ENCODE measurements at places on chromosomes 12 and 14. TPM values are rescaled to one million over a fixed set of nuclear protein-coding genes. Genes with fewer than 3 reads are reported as not detected.

Gene MON2
- 17.7 TPM for total RNA-seq

- DNase-seq, result no peak
These were observed 183.8 kb upstream of the SFSWAP start for GRCh38 chr12:131527092-131527491.

GRCh38 chr12:97559267-97559666 is 96.7 kb downstream of the RMST start:
- no peak for DNase-seq

GRCh38 chr12:97168804-97169203 is 261.7 kb downstream of the NEDD1 start:
- DNase-seq, result no peak

DNA sequence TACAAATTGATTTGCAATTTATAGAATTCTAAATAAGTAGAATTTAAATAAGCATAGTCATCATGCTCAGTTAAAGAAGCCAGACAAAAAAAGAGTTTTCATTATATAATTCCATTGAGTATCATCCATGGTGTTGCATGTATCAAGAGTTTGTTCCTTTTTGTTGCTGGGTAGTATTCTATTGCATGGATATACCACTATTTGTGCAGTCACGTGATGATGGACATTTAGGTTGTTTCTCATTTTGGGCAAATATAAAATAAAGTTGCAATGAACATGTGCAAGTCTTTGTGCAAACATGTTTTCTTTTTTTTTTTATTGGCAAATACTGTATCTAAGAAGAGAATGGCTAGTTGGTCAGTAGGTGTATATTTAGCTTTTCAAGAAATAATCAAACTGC is 186.2 kb upstream of the FRMD6 start:
- DNase-seq, result no peak

Gene DYRK4
- 56.7 TPM for total RNA-seq

GRCh38 chr14:63237791-63238190 is 33.5 kb downstream of the RHOJ start:
- DNase-seq, result no peak

- DNase-seq, result no peak
These were observed 57.6 kb upstream of the ATP2B1 start for GRCh38 chr12:89765959-89766824.

GRCh38 chr12:8127138-8127537 is 3.7 kb downstream of the CLEC4A start:
- DNase-seq, result no peak

- peak; percentile 83 for DNase-seq
These were observed 126.9 kb downstream of the DUSP6 start for GRCh38 chr12:89225401-89225800.

DNA sequence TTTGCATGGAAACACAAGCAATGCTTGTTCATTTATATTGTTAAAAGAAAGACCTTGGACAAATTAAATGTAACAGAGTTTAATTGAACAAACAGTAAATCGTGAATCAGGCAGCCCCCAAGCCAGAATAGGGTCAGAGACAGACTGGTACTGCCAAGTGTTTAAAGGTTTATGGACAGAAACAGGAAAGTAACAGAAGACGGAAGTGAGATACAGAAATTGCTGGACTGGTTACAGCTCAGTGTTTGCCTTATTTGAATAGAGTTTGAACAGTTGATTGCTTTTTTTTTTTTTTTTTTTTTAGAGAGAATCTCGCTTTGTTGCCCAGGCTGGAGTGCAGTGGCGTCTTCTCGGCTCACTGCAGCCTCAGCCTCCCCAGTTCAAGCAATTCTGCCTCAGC is 50.3 kb downstream of the DAO start:
- no peak for DNase-seq

DNA sequence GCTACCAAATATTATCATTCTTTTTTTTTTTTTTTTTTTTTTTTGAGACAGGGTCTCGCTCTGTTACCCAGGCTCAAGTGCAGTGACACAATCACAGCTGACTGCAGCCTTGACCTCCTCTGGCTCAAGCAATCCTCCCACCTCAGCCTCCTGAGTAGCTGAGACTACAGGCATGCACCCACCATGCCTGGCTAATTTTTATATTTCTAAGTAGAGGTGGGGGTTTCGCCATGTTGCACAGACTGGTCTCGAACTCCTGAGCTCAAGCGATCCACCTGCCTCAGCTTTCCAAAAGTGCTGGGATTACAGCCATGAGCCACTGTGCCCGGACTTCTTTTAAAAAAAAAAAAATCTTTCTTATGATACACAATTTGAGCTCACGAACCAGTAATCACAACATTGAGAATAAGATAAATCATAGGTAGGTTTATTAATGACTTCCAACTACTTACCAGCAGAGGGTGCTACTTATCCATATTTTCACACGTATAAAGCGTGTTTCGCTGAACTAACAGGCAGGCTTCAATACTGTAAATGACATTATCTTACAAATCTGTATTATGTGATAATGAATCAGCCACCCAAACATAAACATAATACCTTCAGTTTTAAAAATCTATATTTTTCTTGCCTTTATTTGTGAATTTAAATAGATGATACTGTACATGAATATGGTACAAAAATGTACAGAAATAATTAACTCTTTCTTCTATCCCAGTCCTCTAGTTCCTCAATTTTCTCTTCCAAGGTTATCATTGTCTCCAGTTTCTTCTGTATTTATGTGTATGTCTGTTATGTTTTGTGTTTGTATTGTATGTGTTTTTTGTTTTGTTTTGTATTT is 42.5 kb upstream of the BCAT1 start:
- DNase-seq, result no peak

Data from MG63 (cell line).